Stimulated activated CD8-positive, alpha-beta memory T cell treated with anti-CD3 and anti-CD28 coated beads, Interleukin-15, amount 100 ng/mL, for 48 hours (primary cell): ENCODE measurements at places on chromosomes 5 and 9.
A peak's percentile ranks its signal among the peaks of the same experiment; 100 is the strongest.

GRCh38 chr9:70607926-70608325, 193.5 kb upstream of the KLF9 start:
- DNase-seq = no peak

- DNase-seq = no peak
Measured at GRCh38 chr5:65144136-65144871, 337.4 kb downstream of the ADAMTS6 start.

DNA sequence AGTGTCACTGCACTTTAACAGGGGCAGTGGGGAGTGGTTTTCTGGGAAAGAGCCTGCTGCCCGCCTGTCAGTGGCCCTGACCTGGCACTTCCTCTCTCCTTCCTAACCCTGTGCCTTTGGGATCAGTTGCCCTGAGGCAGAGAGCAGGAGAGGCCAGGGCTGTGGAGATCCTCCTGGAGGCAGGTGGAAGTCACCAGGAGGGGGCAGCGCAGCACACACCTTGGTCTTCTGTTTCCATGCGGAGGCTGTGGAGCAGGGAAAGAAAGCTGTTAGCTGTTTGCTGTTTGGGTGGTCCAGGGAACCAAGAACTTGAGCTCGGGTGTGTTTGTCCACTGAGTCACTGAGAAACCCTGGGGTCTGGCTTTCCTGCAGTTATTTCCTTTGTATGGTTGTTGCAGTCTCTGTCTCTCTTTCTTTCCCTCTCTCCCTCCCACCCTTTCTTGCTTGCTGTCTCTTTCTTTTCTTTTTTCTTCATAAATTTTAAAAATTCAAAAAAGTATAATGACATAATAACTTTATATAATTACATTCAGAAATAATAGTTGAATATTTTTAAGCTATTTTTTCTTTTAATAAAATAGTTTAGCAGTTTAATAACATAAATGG, 28.1 kb downstream of the NTRK2 start:
- DNase-seq = peak; percentile 15

GRCh38 chr9:129933185-129934040, 98.2 kb downstream of the USP20 start:
- no peak for DNase-seq

- no peak for DNase-seq
Measured at GRCh38 chr5:170469414-170469813, 34.4 kb upstream of the KCNIP1 start.

DNA sequence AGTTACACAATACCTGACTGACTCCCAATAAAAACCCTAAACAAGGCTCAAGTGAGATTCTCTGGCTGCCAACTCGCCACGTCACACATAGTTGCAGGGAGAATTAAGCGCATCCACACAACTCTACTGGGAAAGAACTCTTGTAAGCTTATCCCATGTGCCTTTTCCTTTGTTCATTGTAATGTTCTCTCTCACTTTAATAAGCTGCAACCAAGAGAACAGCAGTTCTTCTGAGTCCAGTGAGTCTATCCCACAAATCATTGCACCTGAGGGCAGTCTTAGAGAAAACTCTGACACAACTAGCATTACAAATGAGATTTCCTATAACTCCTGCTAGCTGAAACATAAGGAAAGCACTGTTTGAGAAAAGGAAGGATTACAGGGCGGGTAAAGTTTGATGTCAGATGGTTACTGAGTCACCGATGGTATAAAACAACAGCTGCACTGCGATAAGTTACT, 27.4 kb downstream of the CENPK start:
- no peak for DNase-seq

DNA sequence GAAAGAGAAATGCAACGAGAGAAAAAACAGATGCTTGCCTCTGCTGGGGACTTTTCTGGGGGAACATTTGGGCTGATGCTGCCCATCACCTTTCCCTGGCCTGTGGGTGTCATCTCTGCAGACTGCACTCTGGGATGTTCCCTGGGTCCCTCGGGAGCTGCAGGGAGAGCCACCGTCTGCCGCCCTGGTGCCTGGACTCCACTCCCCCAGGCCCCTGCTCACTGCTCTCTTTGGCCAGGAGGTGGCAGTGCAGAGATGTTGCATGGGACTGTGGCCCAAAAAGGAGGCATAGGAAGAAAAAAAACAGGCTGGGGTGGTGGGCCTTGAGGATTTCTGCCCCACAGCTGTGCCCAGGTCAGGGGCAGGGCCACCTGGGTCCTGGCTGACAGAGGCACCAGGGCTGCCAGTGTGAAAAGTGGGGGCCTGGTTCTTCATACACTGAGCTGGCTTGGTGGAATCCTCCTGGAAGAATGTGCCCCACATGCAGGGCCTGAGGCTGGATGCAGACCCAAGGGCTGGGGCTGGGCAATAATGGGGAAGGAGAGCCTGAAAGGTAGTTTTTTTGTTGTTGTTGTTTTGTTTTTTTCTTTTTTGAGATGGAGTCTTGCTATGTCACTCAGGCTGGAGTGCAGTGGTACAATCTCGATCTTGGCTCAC, 353.6 kb downstream of the SLIT3 start:
- no peak for DNase-seq

- DNase-seq = no peak
Measured at GRCh38 chr5:77308154-77308960, 97.9 kb downstream of the PDE8B start.

DNA sequence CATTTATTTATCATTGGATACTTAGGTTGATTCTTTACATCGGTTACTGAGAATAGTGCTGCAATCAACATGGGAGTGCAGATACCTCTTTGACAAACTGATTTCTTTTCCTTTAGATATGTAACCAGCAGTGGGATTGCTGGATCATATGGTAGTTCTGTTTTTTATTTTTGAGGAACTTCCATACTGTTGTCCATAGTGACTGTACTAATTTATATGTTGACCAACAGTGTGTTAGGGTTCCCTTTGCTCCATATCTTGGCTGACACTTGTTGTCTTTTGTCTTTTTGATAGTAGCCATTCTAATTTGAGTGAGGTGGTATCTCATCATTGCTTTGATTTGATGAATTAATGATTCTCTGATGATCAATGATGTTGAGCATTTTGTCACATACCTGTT, 137.3 kb upstream of the PITX1 start:
- DNase-seq = no peak

GRCh38 chr9:69199769-69200470, 25.8 kb downstream of the TJP2 start:
- no peak for DNase-seq

GRCh38 chr5:121968910-121969607, 7.3 kb downstream of the SRFBP1 start:
- DNase-seq = no peak

DNA sequence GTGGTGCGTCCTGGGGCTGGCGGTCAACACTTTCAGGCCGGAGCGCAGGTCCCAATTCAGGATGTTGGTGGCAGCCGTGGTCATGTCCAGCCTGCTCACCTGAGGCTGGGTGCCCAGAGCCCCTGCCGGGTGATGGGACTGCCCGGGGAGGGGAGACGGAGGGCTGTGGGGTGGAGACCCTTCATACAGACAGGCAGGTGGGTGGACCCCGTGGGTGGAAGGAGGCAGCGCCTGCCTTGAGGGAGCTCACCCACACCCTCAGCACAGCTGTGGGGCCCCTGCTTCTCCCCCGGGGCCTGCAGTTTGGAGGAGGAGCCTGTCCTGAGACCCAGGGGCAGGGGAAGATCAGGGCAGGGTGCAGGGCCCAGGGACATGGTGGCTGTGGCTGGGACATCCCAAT, 6.9 kb upstream of the PTGDS start:
- no peak for DNase-seq

GRCh38 chr5:10661401-10661800, 97.5 kb downstream of the ANKRD33B start:
- DNase-seq = no peak

DNA sequence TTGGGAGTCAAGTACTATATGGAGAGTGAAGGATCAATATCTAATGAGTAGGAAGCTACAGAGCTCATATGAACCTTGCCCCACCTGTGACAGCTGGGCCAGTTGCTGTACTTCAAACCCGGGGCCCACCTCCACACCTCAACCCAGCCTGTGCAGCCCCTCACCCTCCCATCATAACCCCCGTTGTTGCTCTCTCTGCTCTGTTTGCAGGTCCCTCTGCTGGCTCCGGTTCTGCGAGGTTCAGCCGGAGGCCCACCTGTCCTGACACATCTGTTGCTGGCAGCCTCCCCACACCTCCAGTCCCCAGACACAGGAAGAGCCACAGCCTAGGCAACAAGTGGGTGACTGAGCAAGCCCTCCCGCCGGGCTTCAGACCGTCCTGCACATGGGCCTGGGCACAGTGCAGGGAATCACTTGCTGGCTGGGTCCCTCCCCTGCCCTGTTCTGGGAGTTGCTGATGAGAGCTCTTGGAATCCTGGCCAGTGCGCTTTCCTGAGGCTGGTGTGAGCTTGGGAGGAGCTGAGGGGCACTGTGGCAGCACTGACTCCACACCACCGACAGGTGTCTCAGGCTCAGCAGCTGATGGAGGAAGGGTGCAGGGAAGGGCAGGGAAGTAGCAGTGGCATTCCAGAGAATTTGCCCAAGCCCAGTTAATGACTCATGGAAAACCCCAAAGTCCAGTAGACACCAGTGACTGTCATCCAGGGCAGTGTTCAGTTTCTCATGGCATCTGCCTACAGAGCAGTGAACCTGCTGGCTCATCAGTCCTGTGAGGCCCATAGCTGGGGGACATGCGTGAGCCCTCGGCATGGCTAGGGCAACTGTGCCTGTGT, 69.5 kb upstream of the GARNL3 start:
- DNase-seq = no peak
